ENCODE measurements at places on chromosomes 5 and 9.

GRCh38 chr5:88792144-88792840 lies 90.7 kb downstream of the MEF2C start:
- no peak for DNase-seq

- DNase-seq: no peak
Measured at GRCh38 chr5:93141969-93142368, 439.1 kb downstream of the NR2F1-AS1 start.

- no peak for DNase-seq
Measured at GRCh38 chr5:117486261-117486660, 911.6 kb upstream of the SEMA6A start.

GRCh38 chr9:125785248-125785751 lies 38.1 kb downstream of the PBX3 start:
- DNase-seq: no peak

DNA sequence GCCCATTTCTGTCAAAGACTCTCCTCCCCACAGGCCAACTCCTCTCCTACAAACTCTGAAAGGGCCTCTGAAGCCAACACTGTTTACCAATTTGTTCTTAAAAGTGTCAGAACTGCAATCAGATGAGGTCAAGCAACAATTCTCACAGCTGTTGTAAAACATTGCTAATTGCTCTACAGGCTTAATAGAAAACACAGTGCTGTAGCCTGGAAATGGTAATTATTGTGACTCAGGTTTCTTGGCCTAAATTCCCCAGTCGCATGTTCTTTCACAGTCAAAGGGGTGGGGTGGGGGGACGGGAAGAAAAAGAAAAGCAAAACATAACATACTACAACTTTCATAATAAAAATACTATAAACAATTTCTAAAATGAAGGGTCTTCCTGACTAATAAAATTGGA lies 343.2 kb downstream of the DMAC1 start:
- no peak for DNase-seq

Measured in NT2/D1 (cell line).